ENCODE measurements at places on chromosomes 1 and 21.

- no peak for DNase-seq
Observed at GRCh38 chr21:17793246-17794123, 25.7 kb downstream of the C21orf91 start.

- DNase-seq = no peak
Observed at GRCh38 chr1:200873671-200874397, 1.1 kb downstream of the GPR25 start.

GRCh38 chr1:5481889-5482288, 510.3 kb downstream of the NPHP4 start:
- DNase-seq = no peak

DNA sequence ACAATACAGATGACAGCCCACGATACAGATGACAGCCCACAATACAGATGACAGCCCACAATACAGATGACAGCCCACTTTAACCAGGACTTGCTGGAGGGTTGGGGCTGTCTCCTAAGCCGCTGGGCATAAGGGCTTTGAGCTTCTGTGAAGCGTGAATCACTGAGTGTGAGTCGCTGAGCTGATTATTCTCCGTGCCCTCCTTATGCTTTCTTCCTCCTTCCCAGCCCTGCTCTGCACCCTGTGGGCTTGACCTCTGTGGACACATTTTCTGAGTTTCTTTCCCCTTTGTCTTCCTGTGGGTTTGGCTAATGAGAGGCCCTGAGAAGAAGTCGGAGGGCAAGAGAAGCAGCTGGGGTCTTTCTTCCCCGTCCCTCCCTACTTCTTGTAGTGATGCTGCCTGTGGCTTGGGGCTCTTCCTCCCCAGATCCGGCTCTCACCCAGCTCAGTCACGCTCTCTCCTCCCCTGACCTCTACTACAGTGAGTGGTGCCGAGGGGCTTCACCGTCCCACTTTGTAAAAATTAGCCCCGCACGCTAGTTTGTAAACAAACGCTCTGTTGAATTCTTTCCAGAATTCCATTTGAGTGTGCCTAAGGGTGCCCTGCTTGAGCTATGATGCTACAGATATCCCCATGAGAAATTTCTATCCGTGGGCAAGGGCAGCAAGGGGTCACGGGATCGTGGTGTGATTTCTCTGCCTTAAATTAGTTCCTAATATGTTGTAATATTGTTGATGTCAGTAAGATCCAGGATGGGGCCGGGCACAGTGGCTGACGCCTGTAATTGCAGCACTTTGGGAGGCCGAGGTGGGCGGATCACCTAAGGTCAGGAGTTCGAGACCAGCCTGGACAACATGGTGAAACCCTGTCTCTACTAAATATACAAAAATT, 46.4 kb upstream of the SOD1 start:
- DNase-seq = no peak

GRCh38 chr1:1136547-1137230, 20.8 kb upstream of the C1orf159 start:
- peak; percentile 97 for DNase-seq

- no peak for DNase-seq
Observed at GRCh38 chr1:168585191-168585590, 8.8 kb downstream of the XCL1 start.

DNA sequence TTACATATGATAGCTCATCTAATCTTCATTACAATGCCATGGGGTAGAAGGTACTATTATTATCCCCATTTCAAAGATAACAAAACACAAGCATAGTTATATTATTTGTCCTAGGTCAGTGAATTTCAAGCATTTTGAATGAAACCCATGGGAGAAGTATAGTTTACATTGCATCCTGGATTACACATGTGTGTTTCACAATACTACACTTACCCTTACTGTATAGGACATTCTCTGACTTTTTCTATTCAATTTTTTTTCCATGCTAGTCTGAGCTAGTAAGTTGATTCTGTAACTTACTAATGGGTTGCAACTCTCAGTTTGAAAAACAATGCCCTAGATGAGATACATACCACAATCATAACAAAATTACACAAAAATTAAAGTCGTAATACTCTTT, 8.7 kb upstream of the GPX7 start:
- DNase-seq = no peak

GRCh38 chr21:46265736-46266525, 19.5 kb downstream of the MCM3AP start:
- DNase-seq = no peak

DNA sequence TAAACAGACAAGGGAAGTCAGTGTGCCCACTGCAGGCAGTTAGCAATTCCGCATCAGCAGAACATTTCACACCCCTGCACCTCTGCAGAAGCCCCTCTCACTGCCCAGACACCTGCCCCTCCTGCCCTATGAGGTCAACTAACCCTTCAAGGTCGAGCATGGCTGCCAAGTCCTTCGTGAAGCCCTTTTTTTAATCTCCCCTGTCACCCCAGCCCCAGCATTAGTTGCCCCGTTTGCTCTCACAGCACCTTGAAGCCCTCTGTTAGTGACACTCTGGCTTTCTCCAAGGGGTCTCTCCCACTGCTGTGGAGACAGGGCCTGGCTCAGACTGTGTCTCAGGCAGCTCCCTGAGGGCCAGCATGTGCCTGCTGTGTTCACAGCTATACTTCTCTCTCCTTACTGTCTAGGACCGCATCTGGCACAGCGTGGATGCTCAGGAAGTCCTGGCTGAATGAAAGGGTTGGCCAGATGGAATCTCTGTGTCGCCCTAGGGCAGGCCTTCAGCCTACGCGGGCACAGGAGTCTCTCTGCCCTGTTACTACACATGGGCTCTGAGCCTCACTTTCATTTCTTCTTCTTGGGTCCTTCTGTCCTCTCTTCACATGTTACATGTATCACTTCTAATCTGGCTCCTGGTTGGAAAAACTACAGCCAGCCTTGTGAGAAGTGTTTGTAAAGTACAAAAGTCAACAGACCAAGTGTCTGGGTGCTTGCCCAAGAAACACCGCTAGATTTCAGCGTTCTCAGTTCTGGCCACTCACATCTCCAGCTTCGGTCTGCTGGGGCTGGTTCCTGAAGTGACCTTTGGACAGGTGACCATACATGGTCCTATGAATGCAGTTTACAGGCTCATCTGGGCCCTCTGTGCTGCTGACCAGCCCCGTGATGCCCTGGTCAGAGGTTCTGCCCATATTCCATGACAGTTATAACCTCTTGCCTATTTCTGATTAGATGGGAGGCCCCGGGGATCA, 19.7 kb downstream of the SLC2A1 start:
- DNase-seq = no peak

DNA sequence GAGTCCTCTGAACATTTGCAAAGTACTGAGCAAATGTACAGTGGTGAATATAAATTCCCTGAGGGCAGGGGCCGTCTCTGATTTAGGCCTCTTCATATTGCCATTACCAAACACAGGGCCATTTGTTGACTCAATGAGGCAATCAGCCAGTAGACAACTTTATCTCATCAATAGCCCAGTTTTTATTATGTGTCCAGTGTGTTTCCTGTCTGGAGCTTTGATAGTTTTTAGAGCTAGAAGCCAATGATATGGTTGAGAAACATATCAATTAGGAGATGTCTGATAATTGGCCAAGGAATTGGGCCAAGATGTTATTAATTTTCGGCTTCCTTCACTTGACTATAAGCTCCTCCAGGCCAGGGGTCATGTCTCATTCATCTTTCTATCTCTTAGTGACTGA, 163.0 kb downstream of the ROR1 start:
- DNase-seq = no peak

- DNase-seq = no peak
Observed at GRCh38 chr1:231357831-231358354, 19.8 kb downstream of the SPRTN start.

- no peak for DNase-seq
Observed at GRCh38 chr1:200306944-200307754, 102.7 kb downstream of the ZNF281 start.

GRCh38 chr1:153928791-153929341, 6.1 kb upstream of the GATAD2B start:
- DNase-seq = no peak

GRCh38 chr21:30194701-30195299, 21.1 kb downstream of the CLDN8 start:
- no peak for DNase-seq

DNA sequence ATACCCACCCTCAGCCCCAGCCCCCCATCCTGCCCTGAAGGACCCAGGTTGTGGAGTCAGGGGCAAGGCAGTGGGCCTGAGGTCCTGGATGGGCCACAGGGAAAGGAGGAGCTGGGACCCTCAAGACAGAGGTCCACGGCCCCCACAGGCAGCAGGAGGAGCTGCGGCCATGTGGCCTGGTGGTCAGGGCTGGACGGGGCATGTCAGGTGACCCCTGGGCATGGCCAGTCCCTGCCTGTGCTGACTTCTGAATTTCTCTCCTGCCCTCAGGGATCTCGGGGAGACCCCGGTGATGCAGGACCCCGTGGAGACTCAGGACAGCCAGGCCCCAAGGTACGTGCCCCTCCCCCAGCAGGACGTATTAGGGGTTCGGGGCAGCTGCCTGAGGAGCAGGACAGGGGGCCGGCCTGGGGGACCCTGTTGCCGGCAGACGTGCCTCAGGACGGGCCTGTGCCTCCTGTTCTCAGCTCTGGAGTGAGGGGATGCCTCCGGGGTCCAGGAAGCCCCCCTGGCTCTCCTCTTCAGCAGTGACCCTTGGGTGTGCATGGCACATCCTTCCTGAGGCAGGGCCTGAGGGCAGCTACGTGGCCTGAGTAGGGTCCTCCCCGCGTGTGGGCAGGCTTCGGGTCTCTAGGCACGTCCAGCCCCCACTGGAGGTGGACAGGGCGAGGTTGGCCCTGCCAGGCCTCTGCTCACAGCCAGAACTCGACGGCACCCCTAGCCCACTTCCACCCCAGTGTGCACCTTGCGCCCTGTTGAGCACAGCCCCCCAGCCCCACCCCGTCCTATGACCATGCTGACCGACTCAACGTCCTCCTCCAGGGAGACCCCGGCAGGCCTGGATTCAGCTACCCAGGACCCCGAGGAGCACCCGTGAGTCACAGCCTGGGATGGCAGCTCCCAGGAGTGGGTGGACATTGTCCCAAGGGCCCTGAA, 23.6 kb downstream of the COL6A2 start:
- DNase-seq = no peak

- DNase-seq = no peak
Observed at GRCh38 chr1:80657044-80657643, 1143.6 kb upstream of the ADGRL2 start.

- no peak for DNase-seq
Observed at GRCh38 chr1:174445817-174446216, 1.9 kb upstream of the GPR52 start.

GRCh38 chr1:94025383-94026340, 95.3 kb downstream of the ABCA4 start:
- DNase-seq = peak; percentile 2

- no peak for DNase-seq
Observed at GRCh38 chr1:114034567-114035303, 55.5 kb downstream of the OLFML3 start.

DNA sequence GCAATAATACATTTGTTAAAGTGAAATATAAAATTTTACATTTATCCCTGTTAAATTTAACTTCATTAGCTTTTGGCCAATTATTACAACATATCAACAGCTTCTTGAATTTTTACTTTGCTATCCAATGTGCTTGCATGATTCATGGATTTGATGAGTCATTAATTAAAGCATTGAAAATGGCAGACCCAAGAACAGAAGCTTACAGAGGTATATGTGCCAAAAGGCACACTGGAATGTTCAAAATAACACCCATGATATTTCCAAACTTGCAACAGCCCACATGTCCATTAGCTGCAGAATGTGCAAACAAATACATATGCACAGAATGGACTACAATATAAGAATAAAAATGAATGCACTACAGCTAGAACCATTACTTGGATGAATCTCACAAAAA, 76.4 kb upstream of the MAN1A2 start:
- DNase-seq = no peak

DNA sequence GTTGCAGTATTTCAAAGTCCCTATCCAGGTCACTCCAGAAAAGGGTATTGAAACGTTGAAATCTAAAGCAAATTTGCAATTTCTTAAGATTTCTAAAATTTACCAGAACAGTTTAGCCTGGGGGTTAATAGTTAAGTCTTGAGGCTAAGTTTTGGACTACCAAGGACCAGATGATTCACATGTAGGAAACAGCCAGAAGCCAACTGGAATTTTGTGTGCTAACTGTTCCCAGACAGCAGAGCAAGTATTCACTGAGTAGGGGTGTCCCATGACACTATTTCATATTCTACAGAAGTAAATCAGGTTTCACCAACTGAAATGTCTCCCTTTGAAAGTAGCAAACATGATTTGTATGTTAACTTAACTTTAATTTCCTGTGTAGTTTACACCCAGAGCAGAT, 11.5 kb upstream of the C1orf105 start:
- DNase-seq = no peak

GRCh38 chr1:173714441-173714758, 381 bp upstream of the KLHL20 start:
- no peak for DNase-seq

- DNase-seq = no peak
Observed at GRCh38 chr1:70842562-70842961, 205.1 kb downstream of the PTGER3 start.

- no peak for DNase-seq
Observed at GRCh38 chr21:17598437-17598836, 14.3 kb downstream of the BTG3 start.

DNA sequence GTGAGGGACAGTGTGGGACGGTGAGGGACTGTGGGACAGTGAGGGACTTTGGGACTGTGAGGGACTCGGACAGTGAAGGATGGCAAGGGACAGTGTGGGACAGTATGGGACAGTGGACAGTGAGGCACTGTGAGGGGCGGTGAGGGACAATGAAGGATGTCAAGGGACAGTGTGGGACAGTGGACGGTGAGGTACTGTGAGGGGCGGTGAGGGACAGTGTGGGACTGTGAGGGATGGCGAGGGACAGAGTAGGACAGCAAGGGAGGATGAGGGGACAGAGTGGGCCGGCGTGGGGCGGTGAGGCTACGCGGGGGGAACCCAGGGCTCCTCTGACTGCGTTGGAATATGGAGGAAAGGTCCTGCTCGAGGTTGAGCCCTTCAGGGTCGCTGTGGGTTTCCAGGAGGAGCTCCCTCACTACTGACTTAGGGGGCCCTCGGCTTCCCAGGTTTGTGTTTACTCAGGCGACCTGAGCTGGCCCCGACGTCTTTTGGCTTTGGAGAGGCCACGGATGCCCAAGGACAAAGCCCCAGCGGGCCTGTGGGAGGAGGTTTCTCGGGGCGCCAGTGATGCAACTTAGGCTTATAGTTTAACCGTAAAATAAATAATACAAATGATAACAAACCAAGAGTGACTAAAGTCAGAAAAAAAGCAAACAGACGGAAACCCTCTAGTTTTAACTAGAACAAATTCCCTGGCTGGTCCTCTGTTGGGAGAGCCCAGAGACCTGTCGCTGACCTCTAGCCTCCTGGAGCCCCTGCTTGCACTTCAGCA, 1.1 kb upstream of the ERRFI1 start:
- no peak for DNase-seq
